DMS 273 treated with DMSO at 0.1 percent for 48 hours (cell line): ENCODE measurements at places on chromosomes 2 and 18.

DNA sequence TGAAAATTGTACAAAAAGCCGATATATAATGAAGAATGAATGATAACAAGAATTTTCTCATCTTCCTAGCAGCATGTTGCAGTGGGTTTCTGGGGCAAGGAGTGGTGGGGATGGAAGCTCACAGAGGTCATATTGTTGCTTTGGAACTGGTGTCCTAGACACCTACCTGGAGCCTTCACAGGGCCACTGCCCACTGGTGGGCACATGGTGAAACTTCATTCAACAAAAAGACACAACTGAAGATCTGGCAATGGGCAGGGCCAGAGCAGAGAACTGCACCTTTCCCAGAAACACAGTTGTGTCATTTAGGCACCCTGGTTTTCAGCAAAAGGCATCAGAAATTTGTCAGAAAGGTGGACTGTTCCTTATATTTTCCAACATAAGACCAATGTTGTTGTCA is 115.3 kb downstream of the FHOD3 start:
- no peak for DNase-seq

DNA sequence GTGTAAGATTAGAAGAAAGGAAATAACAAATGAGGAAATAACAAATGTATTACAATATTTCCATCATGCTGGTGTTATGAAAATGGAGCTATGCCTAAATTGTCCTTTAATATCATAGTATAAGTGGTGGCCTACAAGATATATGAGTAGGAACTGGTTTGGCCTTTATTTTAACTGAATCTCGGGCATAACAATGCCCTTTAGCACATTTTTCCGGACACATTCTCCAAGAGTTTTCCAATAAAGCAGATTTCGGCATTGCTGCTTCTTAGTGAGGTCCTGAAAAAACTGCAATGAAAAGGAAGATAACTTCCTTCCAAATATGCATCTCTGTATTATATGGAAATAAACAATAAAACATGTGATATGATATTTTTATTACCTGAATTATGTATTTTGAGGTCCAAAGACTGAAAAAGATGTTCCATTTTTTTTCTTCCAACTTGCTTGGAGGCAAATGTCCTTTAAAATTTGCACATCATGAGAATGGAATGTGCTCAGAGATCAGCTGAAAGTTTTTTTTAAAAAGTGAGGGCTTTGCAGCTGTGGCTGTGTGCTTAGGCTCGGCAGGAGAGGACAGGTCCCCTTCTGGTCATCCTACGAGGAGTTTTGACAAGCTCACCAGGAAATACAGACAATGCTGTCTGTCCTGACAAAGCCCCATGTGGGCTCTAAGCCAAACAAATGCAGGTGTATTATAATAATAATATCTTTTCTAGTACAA is 132.3 kb upstream of the RND3 start:
- DNase-seq = no peak

- no peak for DNase-seq
These were observed 2.8 kb downstream of the NOL4 start for GRCh38 chr18:34221971-34222306.

DNA sequence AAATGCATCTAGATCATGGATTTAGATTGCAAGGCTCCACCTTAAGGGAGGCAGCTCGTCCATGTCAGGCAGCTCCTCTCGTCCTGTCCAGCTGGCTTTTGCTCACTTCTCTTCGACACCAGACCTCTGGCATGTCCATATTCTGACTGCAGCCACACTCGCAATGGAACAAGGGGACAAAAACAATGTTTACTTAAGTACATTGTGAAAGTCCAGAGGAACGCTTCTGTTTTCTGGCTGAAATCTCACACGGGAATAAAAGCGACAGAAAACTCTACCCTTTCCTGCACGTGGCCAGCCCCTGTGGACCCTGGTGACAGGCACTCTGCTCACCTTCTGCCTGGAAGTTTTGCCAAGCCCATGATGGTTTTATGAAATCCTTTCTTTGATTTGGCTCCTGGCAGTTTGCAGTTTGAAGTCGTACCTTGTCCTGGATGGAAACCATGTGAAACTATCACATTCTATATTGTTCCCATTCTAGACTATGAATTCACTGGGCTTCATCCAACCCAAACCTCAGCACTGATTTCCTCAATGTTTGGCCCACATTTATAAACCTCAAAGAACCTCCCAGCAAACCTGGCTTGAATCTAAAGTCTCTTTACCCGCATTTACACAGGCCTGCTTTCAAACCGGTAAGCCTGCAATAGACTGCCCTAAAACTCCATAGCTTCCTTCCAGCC is 134.3 kb upstream of the PIEZO2 start:
- no peak for DNase-seq

DNA sequence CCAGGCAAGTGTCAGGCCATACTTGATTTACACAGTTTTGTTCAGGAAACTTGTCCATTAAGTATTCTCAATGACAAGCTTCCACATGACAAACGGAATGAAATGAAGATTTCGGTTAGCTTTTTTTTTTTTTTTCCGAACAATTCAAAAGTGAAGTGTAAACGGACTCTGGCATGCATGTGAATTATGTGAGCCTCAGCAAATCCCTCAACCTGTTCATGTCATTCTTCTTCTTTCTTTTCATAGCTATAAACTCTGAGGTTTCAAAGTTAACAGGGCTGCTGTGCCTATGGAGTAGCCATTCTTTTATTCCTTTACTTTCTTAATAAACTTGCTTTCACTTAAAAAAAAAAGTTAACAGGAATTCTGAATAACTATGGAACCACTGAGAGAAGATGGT is 110.3 kb downstream of the NOL10 start:
- no peak for DNase-seq
